ENCODE measurements at places on chromosomes 4 and X.

- DNase-seq = no peak
- H3K4me3 ChIP-seq = no peak overlapping the region
- H3K4me1 ChIP-seq = no peaks in the 10 kb centered on the region
These were observed 20.1 kb downstream of the ADRA2C start for GRCh38 chr4:3786196-3786869.

- peaks cover under 1% of the 10 kb centered on the region for H3K27me3 ChIP-seq
- peaks cover 18% of the 10 kb centered on the region for H3K4me1 ChIP-seq
- no peaks in the 10 kb centered on the region for H3K36me3 ChIP-seq
- H3K27ac ChIP-seq = no peak overlapping the region
- DNase-seq = no peak
- no peak overlapping the region for H3K4me3 ChIP-seq
These were observed 112.4 kb upstream of the RBPJ start for GRCh38 chr4:26208237-26208994.

- H3K4me1 ChIP-seq = no peaks in the 10 kb centered on the region
- H3K36me3 ChIP-seq = no peaks in the 10 kb centered on the region
- no peak overlapping the region for H3K4me3 ChIP-seq
- no peak overlapping the region for H3K27ac ChIP-seq
- no peak for DNase-seq
These were observed 89.7 kb downstream of the OPHN1 start for GRCh38 chrX:68343551-68343950.

DNA sequence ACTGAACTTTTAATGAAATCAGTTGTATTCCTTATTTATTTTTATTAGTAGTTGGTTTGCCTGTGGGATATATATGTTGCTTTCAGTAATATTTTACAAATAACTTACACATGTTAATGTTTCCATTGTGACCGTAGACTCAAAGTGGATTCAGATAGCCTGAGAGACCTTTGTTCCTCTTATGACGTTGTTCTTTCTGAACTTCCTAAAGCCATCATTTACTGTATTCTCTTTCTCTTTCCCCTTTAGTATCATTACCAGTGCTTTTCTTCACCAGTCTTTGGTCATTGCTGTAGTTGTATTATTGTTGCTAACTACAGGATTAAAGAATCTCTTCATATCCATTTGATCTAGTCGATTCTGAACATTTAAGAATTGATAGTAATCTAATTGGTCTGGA, 4.3 kb downstream of the STIM2 start:
- peaks cover 13% of the 10 kb centered on the region for H3K4me1 ChIP-seq
- H3K27me3 ChIP-seq = no peaks in the 10 kb centered on the region
- H3K27ac ChIP-seq = no peak overlapping the region
- H3K4me3 ChIP-seq = no peak overlapping the region
- H3K36me3 ChIP-seq = no peaks in the 10 kb centered on the region

DNA sequence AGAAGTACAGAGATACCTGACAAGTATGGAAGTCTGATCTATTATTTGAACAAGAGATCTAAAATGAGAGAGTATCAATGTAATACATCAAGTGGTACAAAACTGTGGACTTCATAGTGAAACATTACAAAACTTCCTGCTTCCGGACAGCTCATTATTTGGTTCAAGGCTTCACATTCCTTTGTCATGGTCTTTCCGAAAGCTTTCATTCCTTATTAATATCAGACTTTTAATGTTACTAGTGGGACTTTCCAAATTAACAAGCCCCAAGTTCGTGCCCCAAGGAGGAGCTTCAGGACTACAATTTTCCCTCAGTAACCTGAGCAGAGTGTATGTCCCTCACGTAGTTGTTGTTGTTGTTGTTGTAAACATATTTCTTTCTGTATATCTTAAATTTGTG, 1.2 kb downstream of the CHIC2 start:
- H3K27ac ChIP-seq = peak overlapping the region; percentile 88
- H3K4me1 ChIP-seq = peaks cover 3% of the 10 kb centered on the region
- H3K27me3 ChIP-seq = no peaks in the 10 kb centered on the region
- peak overlapping the region; percentile 52 for H3K4me3 ChIP-seq

- no peak overlapping the region for H3K4me3 ChIP-seq
- H3K27ac ChIP-seq = no peak overlapping the region
- peaks cover 11% of the 10 kb centered on the region for H3K4me1 ChIP-seq
- DNase-seq = no peak
- no peaks in the 10 kb centered on the region for H3K36me3 ChIP-seq
These were observed 13.2 kb downstream of the PTTG2 start for GRCh38 chr4:37973441-37973840.

- peaks cover 3% of the 10 kb centered on the region for H3K4me1 ChIP-seq
- no peak for DNase-seq
- no peak overlapping the region for H3K4me3 ChIP-seq
- H3K27me3 ChIP-seq = no peaks in the 10 kb centered on the region
These were observed 120.1 kb upstream of the NAP1L5 start for GRCh38 chr4:88817740-88818139.

- no peak overlapping the region for H3K4me3 ChIP-seq
- H3K36me3 ChIP-seq = no peaks in the 10 kb centered on the region
- H3K27me3 ChIP-seq = no peaks in the 10 kb centered on the region
These were observed 51.3 kb downstream of the FNIP2 start for GRCh38 chr4:158819942-158820786.

DNA sequence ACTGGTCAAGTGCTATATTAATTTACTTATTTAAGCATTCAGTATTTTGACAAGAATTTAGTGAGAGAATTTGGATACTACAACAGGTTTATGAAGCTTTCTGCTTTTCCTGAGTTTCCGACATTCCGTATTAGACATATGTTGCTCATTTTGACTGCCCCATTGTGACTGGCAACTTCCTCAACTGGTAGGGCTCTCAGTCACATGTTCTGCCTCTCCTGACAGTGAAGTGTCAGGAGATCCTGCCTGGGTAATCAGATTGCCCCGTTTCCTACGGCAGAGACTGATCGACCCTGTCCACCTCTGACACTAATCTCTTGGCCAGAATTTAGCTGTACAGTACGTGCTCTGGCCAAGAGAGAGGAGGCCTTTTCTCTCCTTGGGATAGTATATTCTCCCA, 49.5 kb downstream of the CLNK start:
- no peak for DNase-seq
- no peaks in the 10 kb centered on the region for H3K4me1 ChIP-seq
- H3K4me3 ChIP-seq = no peak overlapping the region
- H3K36me3 ChIP-seq = no peaks in the 10 kb centered on the region
- no peak overlapping the region for H3K27ac ChIP-seq
- no peaks in the 10 kb centered on the region for H3K27me3 ChIP-seq

- no peak for DNase-seq
- H3K27me3 ChIP-seq = peaks cover 7% of the 10 kb centered on the region
- no peaks in the 10 kb centered on the region for H3K36me3 ChIP-seq
- H3K4me3 ChIP-seq = no peak overlapping the region
- H3K27ac ChIP-seq = no peak overlapping the region
These were observed 102.9 kb downstream of the LIMCH1 start for GRCh38 chr4:41640906-41641305.

DNA sequence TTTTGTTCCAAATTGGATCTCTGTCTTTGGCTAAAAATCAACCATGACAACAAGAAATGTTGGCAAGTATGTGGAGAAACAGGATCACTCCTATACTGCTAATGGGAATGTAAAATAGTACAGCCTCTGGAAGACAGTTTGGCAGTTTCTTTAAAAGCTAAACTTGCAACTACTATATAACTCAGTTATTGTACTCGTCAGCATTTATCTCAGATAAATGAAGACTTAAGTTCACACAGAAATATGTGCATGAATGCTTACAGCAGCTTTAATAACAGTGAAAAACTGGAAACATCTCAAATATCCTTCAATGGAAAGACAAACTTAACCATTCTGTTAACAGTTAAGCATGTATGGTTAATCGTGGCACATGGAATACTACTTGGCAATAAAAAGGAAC, 15.4 kb upstream of the HAND2 start:
- no peak for DNase-seq
- H3K4me3 ChIP-seq = no peak overlapping the region
- H3K27me3 ChIP-seq = peaks cover 24% of the 10 kb centered on the region
- no peak overlapping the region for H3K27ac ChIP-seq

GRCh38 chrX:38426785-38427184, 74.4 kb downstream of the OTC start:
- no peak overlapping the region for H3K4me3 ChIP-seq
- H3K27ac ChIP-seq = no peak overlapping the region
- no peaks in the 10 kb centered on the region for H3K27me3 ChIP-seq
- DNase-seq = no peak

DNA sequence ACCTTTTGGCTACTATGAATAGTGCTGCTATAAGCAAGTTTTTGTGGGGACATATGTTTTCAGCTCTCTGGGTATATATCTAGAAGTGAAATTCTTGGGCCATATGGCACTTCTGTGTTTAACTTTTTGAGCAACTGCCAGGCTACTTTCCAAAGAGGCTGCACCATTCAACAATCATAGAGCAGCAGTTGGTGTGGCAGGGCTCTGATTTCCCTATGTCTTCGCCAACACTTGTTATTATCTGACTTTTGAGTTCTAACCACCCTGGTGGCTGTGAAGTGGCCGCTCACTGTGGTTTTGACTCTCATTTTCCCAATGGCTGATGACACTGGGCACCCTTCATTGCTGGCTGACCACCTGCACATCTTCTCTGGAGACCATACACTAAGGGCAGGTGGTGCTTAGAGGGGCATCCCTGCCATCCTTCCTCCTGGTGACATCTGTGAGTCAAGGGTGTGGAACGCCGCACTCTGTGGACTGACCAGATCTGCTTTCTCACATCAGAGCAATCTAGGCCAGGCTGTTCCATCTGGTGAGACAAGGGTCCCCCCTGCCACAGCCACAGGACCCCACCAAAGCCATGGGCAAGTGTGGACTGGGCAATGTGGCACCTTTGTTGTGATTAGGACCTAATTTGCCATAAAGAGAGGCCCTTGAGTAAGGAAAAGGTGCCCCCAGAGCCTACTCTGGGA, 49.6 kb downstream of the ZFYVE28 start:
- no peaks in the 10 kb centered on the region for H3K36me3 ChIP-seq
- no peak for DNase-seq
- peaks cover 15% of the 10 kb centered on the region for H3K4me1 ChIP-seq

DNA sequence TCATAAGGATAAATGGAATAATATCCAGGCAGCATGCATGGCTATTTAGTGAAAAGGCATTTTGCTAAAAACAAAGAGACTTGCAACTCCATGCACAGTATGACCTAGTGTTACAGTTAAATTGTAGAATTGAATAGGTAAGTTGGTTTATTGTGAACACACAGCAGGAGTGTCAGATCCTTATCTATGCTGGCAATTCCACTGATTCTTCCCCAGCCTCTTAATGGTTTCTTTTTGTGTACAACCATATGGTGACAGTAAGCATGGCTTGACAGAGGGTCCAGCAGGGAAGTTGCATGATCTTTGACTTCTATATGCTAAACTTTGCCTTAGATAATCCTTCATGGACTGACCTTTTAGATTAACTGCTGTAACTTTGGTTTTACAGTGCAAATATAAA, 936.6 kb upstream of the EPHA5 start:
- H3K4me1 ChIP-seq = no peaks in the 10 kb centered on the region
- no peak overlapping the region for H3K4me3 ChIP-seq
- DNase-seq = no peak
- H3K36me3 ChIP-seq = no peaks in the 10 kb centered on the region
- H3K27me3 ChIP-seq = no peaks in the 10 kb centered on the region

GRCh38 chrX:17441965-17442364, 67.0 kb downstream of the NHS start:
- no peaks in the 10 kb centered on the region for H3K36me3 ChIP-seq
- H3K4me1 ChIP-seq = no peaks in the 10 kb centered on the region
- H3K27me3 ChIP-seq = no peaks in the 10 kb centered on the region
- no peak overlapping the region for H3K4me3 ChIP-seq
- no peak for DNase-seq

Measured in natural killer cell (primary cell).